ENCODE measurements at places on chromosomes 6 and 20. TPM values are rescaled to one million over a fixed set of nuclear protein-coding genes. Genes with fewer than 3 reads are reported as not detected.
A peak's percentile ranks its signal among the peaks of the same experiment; 100 is the strongest.

GRCh38 chr20:35462351-35462750, 7.0 kb downstream of the CEP250 start:
- DNase-seq = no peak

DNA sequence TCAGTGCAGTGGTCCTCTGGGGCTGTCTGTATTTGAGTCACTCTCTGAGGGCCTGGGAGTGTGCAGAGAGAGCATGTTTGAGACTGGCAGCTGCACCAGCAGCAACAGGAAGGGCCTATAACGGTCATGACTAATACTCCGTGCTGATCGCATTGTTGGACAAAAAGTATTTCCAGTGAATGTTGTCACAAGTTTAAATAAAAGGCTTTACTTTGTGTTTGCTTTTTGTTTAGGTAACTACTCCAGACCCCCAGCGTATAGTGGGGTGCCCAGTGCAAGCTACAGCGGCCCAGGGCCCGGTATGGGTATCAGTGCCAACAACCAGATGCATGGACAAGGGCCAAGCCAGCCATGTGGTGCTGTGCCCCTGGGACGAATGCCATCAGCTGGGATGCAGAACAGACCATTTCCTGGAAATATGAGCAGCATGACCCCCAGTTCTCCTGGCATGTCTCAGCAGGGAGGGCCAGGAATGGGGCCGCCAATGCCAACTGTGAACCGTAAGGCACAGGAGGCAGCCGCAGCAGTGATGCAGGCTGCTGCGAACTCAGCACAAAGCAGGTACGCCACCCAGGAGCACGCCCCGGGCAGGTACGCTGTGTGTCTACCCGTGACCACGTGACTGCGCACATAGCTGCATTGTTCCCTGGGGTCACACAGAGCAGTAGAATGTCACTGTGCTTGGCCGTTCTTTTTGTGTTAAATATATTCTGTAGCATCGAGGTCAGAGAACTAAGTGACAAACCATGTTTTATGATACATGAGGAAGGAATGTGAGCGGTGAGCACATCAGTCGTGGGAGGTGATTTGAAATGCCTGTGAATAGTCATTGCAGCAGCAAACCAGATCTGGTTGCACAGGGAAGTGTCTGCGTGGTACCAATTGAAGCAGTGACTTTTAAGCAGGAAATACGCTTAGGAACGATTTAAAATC, 174.7 kb downstream of the TMEM242 start:
- DNase-seq = peak; percentile 85

GRCh38 chr6:35072051-35072697, 69.0 kb downstream of the TCP11 start:
- peak; percentile 35 for DNase-seq

- DNase-seq = peak; percentile 21
Observed at GRCh38 chr20:57661746-57662455, 41.7 kb upstream of the ZBP1 start.

GRCh38 chr6:14735956-14736486, 509.8 kb upstream of the JARID2 start:
- no peak for DNase-seq

DNA sequence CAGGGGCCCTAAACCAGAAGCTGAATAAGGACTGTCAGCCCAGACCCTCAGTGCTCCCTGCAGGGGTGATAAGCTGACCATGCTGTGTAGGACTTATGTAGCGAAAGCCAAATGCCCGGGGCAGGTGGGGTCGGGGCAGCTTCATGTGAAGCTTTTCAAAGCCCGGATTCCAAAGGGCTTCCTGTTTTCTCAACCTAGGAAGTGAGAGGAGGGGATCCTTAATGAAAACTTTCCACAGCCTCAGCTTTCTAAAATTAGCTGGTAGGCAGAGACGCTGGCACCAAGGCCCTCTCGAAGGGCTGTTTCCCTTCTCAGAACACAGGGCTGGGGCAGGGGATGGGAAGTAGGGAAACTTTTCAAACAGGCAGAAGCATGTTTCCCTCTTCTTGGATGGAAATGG, 148.9 kb downstream of the NFATC2 start:
- no peak for DNase-seq

DNA sequence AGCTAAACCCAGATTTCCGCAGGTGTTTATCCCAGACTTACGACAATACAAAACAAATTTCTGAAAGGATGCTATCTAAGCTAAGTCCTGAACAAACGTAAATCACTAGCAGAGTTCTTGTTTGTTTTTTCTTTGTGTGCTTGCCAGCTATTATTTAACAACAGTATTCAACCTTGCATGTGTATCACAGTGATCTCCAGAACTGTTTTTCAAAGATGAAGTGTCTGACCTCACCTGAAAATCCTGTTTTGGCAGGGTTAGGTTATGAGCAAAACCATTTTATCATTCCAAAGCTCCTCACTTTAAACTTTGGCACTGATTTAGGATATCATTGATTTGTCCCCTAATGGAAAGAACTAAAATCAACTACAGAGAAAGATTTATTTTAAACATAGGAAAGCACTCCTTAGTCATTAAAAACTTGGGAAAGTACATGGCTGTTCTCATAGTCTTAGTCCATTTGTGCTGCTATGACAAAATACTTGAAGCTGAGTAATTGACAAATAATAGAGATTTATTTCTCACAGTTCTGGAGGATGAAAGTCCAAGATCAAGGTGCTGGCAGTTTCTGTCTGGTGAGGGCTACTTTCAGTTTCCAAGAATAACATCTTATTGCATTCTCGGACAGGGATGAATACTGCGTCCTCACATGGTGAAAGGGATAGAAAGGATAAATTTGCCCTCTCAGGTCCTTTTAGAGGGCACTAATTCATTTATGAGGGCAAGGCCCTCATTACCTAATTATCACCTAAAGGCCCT, 20.8 kb upstream of the BMP5 start:
- DNase-seq = no peak

DNA sequence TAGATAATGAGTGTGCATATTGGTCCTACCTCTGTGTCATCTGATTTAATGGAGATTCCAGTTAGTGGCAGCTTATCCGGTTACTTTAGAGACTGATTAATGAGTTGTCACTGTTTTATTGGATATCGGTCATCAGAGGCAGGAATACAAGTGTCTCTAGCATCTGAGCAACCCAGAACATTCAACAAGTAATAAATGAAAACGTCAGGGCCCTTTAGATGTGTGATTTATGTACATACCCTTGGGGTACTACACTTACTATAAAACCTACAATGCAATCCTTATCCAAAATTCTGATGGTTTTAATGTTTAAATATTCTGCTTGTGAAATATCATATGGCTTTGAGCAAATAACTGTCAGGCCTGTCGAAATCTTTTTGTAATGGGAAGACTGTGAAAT, 1117.9 kb upstream of the FLRT3 start:
- no peak for DNase-seq

DNA sequence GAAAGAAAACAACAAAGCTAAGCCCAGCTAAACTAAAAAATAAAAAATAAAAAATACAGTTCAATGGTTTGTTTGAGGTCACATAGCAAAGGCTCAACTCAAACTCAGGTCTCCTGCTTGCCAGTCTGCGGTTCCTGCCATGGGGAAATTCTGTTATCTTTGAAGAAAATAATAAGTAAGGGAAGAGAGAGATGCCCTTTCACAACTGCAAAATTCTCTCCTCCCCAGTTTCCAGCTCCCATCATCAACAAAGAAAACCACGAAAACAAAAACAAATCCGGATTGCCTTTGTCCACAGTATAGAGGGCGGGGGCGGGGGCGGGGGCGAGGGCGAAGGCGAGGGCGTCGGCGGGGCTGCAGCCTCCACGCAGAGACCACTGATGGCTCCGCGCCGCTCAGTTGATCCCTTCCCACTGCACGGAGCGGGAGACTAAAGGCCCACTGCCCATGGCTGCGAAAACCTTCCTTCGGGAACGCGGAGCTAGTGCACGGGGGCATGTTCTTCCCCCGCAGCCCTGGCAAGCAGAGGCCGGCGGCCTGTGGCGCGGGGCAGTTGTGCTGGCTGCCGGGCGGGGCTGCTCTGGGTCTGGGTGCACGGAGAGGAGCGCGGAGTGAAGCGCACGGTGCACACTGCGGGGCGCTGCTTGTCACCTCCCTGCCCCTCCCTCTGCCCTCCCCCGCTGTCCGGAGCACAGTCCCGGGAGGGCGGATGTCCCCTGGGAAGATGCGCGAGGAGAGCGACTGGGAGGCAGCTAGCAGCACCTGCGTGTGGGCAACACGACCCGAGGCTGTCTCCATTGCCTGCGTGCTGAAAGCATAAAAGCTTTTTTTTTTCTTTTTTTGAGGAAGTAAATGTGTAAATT, 54.1 kb upstream of the TPD52L1 start:
- peak; percentile 60 for DNase-seq

- DNase-seq = no peak
Observed at GRCh38 chr6:63543982-63544381, 28.3 kb upstream of the LOC128125822 start.

GRCh38 chr20:43736588-43737158, 9.9 kb upstream of the GTSF1L start:
- DNase-seq = no peak

DNA sequence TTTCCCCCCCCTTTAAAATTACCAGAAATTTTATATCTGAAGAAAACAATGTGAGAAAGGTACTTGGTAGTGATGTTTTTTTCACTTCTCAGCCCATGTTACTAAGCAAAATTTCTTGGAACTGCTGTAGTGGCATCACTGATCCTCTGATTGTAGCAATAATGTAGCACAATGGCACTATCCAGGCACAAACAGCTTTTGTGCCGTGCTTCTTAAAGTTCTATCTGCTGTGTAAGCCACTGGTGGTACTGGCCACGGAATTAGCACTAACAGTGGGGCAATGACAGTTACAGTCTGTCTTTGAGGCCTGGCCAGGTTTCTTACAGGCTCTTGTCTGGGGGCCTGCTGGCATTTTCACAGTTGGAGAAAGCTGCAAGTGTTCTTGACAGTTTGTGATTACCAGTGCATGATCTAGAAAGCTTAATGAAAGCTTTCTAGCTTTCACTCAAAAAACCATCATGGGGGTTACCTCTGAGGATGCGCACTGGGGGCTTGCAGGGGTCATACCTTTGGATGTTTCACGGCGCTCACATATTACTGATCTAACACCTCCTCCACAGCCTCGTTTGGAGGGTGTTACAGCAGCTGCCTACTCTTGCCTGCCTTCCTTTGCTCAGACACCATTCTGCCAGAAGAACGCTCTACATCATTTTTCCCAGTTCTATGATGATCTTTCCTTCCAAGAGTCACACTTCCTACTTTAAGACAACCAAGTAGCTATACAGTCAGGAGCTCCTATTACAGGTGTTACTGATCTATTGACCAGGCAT, 58.4 kb upstream of the ARMH2 start:
- no peak for DNase-seq

GRCh38 chr20:7996898-7997297, 22.7 kb downstream of the TMX4 start:
- no peak for DNase-seq

Gene KIAA1755
- total RNA-seq = 6.1 TPM

Gene SPDEF
- total RNA-seq = 0.44 TPM

Gene LAMA2
- 207 TPM for total RNA-seq

Gene SIRPD
- total RNA-seq = 1.1 TPM

All from heart left ventricle (tissue), 16 donors.